ENCODE measurements at places on chromosomes 2 and 18.

GRCh38 chr2:13001408-13001807 is 284.7 kb downstream of the TRIB2 start:
- no peak for DNase-seq

- DNase-seq = no peak
Observed at GRCh38 chr18:42264497-42264896, 309.5 kb downstream of the PIK3C3 start.

- DNase-seq = no peak
Observed at GRCh38 chr18:57583297-57583835, 3.1 kb downstream of the FECH start.

DNA sequence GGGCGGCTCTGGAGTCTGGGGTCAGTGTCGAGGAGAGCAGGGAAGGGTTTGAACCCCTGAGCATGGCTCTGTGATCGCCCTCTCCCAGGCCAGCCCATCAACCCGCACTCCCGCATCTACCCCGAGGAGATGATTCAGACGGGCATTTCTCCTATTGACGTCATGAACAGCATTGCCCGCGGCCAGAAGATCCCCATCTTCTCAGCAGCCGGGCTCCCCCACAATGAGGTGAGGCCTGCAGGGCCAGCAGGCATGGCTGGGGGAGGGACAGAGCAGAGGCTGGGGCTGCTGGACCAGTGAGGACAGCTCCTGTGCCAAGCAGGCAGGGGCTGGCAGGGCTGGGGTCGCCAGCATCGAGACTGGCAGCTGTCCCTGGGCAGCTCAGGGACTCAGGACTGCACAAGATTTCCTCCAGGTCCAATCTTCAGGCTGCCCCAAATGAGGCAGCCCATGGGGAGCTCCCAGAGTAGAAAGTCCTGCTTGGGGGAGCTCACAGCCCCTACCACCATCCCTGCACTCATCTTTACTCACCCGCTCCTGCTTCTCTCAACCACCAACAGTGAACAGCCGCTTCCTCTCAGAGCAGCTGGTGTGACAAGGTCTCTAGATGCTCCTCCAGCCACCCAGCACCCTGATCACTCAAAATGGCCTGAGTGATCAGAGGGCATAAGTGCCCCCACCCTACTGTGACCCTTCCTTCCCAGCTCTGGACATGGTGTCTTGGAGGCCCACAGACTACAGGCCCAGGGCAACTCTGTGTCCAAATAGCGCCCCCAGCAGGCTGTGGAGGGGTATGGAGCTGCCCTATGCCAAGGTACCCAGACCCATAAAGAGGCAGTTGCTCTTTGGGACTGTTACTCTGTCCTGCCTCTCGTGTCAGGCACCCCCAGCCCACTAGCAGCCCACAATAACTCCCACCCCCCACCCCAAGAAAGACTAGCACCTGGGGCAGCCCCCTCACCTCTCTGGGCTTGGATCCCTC is 18.3 kb upstream of the ANKRD53 start:
- no peak for DNase-seq

GRCh38 chr2:124343827-124344498 is 318.9 kb downstream of the CNTNAP5 start:
- no peak for DNase-seq

DNA sequence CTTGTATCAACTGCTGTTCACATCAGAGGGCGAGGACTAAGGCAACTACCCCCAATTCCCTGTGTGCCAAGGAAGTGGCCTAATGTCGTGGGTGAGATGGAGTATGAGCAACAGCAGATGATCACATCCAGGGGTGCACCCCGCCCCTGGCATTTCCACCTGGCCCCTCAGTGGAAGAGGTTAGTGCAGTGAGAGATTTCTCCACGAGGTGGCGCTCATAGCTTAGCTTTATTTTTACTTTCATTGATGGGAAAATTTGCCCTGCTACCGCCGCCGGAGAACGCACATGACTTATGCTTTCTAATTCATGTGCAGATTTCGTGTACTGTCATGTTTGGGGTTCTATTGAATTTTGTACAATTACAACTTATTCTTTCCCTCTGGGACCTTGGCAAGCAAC is 470.6 kb upstream of the MEX3C start:
- peak; percentile 8 for DNase-seq

GRCh38 chr2:237156031-237156856 is 70.6 kb downstream of the COPS8 start:
- DNase-seq = no peak

GRCh38 chr2:176240301-176240700 is 28.9 kb upstream of the MTX2 start:
- DNase-seq = no peak

GRCh38 chr2:197131558-197131855 is 179.1 kb downstream of the ANKRD44 start:
- no peak for DNase-seq

- DNase-seq = no peak
Observed at GRCh38 chr2:234829074-234829455, 122.8 kb upstream of the SH3BP4 start.

DNA sequence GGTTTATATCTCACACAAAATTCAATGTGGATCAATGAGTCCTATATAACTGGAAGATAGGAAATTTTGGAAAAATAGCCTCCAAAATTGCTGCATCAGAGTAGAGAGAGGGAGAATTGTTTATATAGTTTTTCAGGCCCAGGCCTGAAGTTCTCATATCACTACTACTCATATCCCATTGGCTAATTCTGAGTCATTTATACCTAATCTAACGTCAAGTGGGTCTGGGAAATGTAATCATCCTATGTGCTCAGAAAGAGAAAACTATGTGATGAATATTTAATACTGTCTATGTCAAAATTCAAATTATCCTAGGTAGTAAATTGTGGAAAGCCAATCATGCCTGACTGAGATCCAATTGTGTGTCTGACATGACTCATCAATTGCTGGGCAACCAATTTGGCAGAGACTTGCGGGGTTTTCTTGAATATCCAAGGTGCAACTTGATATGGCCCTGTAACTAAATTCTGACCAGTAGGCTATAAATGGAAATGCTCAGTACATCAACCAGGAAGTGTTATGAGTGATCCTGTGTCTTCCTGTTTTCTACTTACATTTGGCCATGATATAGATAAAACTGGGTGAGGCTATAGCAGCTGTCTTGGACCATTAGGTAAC is 744.4 kb downstream of the KCNJ3 start:
- no peak for DNase-seq

- no peak for DNase-seq
Observed at GRCh38 chr2:154693741-154694340, 4.7 kb upstream of the KCNJ3 start.

DNA sequence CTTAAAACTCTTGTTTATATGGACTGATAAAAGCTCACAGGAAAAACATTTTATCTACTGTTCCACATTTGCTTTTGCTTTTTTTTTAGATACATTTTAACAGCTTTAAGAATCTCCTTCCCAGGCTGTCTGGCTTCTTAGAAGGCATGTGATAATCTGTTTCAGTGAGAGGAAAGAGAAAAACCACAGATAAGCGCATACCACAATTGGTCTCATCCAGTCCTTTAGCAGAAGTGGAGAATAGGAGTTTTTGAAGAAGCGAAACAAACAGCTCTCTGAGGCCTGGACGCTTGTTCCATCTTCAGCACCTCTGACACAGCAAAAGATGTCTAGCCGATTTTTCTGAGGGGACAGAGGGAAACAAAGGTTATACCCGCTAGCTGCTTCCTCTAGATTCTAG is 37.6 kb downstream of the RMC1 start:
- no peak for DNase-seq

- DNase-seq = no peak
Observed at GRCh38 chr2:205556357-205556756, 125.9 kb upstream of the NRP2 start.

GRCh38 chr2:137005210-137005609 is 239.9 kb downstream of the THSD7B start:
- DNase-seq = no peak

DNA sequence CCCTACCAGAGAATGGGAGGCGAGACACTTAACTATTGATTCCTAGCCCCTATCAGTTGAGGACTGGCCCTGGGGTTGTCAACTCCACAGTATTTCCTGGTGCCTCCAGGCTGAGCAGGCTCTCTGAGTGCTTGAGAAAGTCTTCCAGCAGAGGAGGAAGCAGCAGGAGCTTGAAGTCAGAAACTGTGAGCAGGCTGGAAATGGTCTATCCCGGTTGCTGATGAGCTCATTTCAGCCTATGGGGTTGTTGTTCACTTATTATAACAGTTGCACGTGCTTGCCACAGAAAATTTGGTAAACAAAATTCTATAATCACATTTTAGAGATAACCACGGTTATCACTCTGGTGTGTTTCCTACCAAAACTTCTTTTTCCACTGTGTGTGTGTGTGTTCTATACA is 254.7 kb upstream of the THUMPD2 start:
- DNase-seq = no peak

DNA sequence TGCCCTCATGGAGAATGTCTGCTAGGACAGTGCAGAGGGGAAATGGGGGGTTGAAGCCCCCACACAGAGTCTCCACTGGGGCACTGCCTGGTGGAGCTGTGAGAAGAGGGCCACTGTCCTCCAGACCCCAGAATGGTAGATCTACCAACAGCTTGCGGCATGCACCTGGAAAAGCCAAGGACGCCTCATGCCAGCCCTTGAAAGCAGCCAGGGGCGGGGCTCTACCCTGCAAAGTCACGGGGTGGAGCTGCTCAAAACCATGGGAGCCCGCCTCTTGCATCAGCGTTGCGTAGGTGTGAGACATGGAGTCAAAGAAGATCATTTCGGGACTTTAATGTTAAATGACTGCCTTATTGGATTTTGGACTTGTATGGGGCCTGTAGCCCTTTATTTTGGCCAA is 157.6 kb downstream of the DSEL start:
- DNase-seq = no peak

- no peak for DNase-seq
Observed at GRCh38 chr2:42117923-42118753, 51.0 kb upstream of the EML4 start.

GRCh38 chr2:201966691-201967438 is 66.8 kb upstream of the FZD7 start:
- no peak for DNase-seq

DNA sequence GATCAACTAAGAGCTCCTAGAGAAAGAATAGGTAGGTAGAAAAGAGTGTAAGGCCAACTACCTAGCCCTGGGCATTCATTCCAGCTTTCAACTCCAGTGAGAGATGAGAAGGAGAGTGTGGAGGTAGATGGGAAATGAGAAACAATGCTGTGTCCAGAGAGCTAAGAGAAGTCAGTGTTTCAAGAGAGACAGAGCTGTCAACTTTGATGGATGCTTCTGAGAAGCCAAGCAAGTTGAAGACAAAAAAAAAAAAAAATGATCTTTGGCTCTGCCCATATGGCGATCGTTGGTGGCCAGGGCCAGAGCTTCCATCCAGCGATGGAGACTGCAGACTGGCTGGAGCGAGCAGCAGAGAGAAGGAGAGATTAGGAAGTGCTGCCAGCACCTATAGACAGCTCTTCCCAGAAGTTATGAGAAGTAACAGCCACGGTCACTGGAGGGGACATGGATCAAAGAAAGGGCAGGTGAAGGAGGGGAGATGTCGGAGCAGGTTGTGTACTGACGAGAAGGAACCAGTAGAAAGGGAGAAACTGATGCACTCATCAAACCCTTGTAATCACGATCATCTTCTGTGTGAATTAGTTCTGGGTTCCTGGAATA is 112.4 kb upstream of the PPP1CB start:
- DNase-seq = no peak

- DNase-seq = no peak
Observed at GRCh38 chr2:97770445-97770844, 57.1 kb downstream of the ZAP70 start.

- peak; percentile 64 for DNase-seq
Observed at GRCh38 chr2:230225486-230225885, at the start of gene SP140. SP140 (plus strand) TSS chr2:230225736; CDS start chr2:230225845, 109 bp downstream.

- no peak for DNase-seq
Observed at GRCh38 chr2:241598061-241598460, 38.9 kb downstream of the THAP4 start.

DNA sequence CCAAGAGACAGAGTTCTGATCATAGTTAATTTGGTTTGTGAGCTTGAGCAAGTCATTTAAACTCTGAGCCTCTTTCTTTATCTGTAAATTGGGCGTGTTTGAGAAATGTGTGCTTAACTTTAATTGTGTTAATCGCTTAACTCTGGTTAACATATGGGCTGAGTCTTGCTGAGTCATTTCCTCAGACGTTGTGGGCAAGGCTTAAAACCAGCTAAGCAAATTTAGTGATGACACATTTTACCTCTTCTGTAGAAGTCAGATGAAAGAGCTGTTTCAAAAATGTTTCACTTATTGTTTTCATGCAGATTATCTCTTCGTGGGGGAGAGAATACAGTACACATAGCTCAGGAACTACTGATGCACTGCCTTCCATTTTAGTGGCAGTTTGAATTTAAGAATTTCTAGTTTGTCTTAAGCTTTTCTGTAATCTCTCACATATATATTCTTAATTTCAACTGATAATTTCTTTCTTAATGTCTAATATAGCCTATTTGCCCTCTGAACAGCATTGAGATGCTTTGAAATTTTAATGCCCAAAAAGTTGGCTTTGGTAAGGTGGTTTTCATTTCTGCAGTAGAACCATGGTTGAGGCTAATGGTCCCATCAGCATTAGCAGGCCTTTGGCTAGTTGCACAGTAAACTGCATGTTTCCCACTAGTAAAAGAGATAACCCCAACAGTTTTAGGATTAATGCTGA is 34.9 kb downstream of the RAB10 start:
- no peak for DNase-seq

DNA sequence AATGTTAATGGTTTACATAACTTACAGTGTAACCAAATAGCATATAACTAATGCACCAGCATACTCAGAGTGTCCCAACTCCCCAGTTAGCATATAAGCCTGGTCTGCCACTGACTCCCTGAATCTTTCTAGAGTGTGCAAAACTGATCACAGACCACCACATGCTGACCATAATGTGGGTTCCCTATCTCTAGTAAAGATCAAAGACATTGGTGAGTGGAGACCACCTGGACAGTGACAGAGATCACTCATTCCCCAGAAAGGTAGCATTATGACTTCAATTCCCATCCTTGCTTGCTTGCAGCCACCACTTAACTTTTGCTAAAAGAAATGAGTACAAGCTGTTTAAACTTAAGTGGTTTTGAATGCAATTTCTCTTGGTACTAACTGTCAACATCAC is 39.0 kb downstream of the KANSL1L start:
- DNase-seq = no peak

DNA sequence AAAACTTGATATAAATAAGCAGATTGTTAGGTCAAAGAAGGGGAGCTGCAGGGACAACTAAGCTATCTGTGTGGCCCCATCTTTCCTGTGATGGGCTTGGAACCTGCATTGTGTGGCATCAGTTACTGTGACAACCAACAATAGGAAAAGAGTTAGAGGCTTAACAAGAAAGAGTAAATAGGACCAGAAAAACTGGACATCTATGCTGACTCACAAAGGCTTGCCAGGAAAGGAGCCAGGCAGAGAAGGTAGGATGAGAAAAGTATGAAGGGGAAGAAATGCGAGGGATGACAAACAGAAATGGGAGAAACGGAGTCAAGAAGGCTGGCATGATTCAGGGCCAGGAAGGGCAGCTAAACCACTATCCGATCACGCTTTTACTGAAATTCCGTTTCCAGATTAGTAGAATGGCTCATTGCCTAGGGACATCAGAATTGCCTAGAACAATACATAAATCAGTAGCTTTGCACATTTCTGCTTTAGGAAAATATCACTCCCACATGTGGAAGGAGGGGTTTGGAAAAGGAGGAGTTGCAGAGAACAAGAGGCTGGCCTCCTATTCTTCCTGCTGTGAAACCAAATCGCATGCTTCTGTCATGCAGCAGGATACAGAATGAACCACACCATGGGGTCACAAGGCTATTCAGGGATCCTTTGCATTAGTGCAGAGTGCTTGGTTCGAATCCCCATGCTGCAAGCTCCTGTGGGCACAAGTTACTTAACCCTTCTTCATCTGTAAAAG is 7.3 kb downstream of the PLA2R1 start:
- no peak for DNase-seq

- no peak for DNase-seq
Observed at GRCh38 chr2:31226266-31226665, 7.7 kb upstream of the EHD3 start.

- no peak for DNase-seq
Observed at GRCh38 chr2:100237770-100238169, 84.5 kb downstream of the LONRF2 start.

Data from stimulated activated CD4-positive, alpha-beta T cell treated with anti-CD3 and anti-CD28 coated beads, Interleukin-1b, Interleukin-23, amount 100 ng/mL, for 1 hour (primary cell).